ENCODE measurements at places on chromosomes 2 and 18. TPM values are rescaled to one million over a fixed set of nuclear protein-coding genes. Genes with fewer than 3 reads are reported as not detected.

FOXD4L1 gene
- total RNA-seq: 0.42 TPM

LOXHD1 gene
- total RNA-seq: not detected

GRCh38 chr2:196279541-196279940, 108.2 kb upstream of the STK17B start:
- H3K27me3 ChIP-seq: no peaks in the 10 kb centered on the region
- H3K4me1 ChIP-seq: peaks cover 25% of the 10 kb centered on the region
- H3K36me3 ChIP-seq: no peaks in the 10 kb centered on the region
- no peak for DNase-seq

HJURP gene
- total RNA-seq: 0.19 TPM

- no peak for DNase-seq
- H3K4me1 ChIP-seq: peaks cover 5% of the 10 kb centered on the region
- H3K27ac ChIP-seq: no peak overlapping the region
- peaks cover 23% of the 10 kb centered on the region for H3K27me3 ChIP-seq
Measured at GRCh38 chr2:219484343-219485200, 14.1 kb upstream of the GMPPA start.

DNA sequence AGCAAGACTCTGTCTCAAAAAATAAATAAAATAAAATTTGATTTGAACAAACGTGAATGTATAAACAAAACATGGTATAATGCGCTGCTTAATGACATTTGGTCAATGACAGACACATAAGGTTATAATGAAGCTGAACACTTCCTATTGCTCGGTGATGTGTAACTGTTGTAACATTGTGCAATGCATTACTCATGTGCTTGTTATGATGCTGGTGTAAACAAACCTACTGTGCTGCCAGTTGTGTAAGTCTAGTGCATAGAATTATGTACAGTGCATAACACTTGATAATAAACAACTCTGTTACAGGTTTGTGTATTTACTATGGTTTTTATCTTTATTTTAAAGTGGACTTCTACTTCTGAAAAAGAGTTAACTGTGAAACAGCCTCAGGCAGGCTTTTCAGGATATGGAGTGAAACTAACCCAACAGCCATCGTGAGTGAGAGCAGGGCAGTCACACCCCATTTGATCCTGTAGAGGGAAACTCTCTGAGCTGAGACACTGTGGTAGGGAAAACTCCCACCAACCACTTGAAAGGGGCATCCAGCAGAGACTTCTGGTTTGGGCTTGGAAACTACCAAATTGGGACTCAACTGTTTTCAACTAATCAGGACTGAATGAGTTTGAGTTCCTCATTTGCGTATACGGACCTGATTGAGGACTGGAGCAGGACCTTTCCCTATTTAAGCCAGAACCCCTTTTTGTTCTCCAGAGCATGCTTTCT, 8.7 kb upstream of the RPRD1A start:
- no peak overlapping the region for H3K27ac ChIP-seq
- H3K36me3 ChIP-seq: no peaks in the 10 kb centered on the region

- DNase-seq: no peak
- no peaks in the 10 kb centered on the region for H3K27me3 ChIP-seq
- H3K4me1 ChIP-seq: no peaks in the 10 kb centered on the region
- H3K27ac ChIP-seq: no peak overlapping the region
Measured at GRCh38 chr2:144310484-144310883, 209.4 kb downstream of the ZEB2 start.

GRCh38 chr2:220980966-220981675, 591.0 kb downstream of the EPHA4 start:
- H3K27ac ChIP-seq: no peak overlapping the region
- H3K4me3 ChIP-seq: no peak overlapping the region
- H3K36me3 ChIP-seq: no peaks in the 10 kb centered on the region
- no peaks in the 10 kb centered on the region for H3K4me1 ChIP-seq

GRCh38 chr2:55415300-55415699, 4.4 kb downstream of the CCDC88A start:
- no peaks in the 10 kb centered on the region for H3K27me3 ChIP-seq
- no peak for DNase-seq
- H3K36me3 ChIP-seq: no peaks in the 10 kb centered on the region
- H3K27ac ChIP-seq: no peak overlapping the region

GRCh38 chr18:32360682-32361345, 109.9 kb downstream of the GAREM1 start:
- no peak overlapping the region for H3K27ac ChIP-seq
- no peaks in the 10 kb centered on the region for H3K27me3 ChIP-seq
- no peaks in the 10 kb centered on the region for H3K4me1 ChIP-seq
- DNase-seq: no peak

DNA sequence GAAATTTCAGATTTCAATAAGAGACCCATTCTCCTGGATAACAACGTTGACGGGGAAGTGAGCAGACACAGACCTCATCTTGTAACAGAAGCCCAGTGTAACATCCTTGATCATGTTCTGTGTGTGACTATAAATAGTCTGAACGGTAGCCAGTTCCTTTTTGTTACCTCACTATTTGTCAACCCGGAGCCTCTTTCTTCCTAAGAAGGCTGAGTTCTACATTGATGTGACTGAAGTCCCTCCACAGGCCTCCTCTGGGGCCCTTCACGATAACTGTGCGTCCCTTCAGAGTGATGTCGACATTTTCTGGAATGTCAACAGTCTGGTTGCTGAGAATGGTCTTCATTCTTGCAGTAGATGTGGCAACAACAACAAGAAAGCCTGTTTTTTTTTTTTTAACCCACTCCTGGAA, 6.3 kb upstream of the PLEKHM3 start:
- no peak overlapping the region for H3K27ac ChIP-seq
- no peaks in the 10 kb centered on the region for H3K36me3 ChIP-seq

DNA sequence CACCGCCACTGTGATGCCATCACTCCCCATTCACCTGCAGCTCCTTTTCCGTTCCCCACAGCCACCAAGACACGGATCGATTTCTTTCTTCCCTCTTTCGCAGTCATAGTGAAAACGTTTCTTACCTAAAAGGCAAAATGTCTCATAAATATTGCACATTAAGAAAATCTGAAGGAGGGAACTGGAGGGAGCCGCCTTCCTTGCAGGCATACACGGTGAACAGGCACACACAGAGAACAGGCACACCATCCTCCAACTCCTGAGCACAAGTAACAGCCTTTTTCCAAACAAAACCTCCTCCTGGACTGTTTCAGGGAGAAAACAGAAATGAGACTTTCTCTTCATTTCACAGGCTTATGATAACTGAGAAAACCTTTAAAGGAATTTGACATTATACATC, 17.0 kb downstream of the MRPS5 start:
- DNase-seq: no peak
- no peaks in the 10 kb centered on the region for H3K4me1 ChIP-seq
- no peaks in the 10 kb centered on the region for H3K27me3 ChIP-seq
- H3K27ac ChIP-seq: no peak overlapping the region

SKOR2 gene
- not detected for total RNA-seq

DNA sequence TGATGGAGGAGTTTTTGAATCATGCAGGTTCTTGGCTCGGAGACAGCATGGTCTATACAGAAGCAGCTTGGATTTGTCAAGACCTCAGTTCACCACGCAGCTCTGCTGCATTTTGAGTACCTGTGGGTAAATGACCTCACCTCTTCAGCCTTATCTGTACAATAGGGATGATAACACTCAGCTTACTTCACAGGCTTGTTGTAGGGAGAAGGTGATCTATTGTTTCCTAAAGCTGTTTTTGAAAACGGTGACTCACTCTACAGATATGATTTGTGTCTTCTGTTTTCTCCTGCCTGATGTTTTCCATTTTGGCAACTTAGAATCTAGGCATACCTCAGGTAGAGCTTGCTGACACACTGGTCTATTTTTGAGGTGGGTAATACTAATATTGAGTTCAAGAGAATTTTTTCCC, 80.3 kb downstream of the FMNL2 start:
- no peak overlapping the region for H3K4me3 ChIP-seq
- no peaks in the 10 kb centered on the region for H3K36me3 ChIP-seq

GRCh38 chr2:43127208-43127940, 99.0 kb downstream of the ZFP36L2 start:
- DNase-seq: peak; percentile 89
- H3K36me3 ChIP-seq: no peaks in the 10 kb centered on the region
- H3K4me3 ChIP-seq: peak overlapping the region; percentile 32
- H3K4me1 ChIP-seq: peaks cover 52% of the 10 kb centered on the region
- H3K27ac ChIP-seq: peak overlapping the region; percentile 49

GRCh38 chr18:48021273-48021914, 90.9 kb upstream of the SMAD2 start:
- peaks cover 9% of the 10 kb centered on the region for H3K27me3 ChIP-seq
- no peaks in the 10 kb centered on the region for H3K4me1 ChIP-seq
- H3K27ac ChIP-seq: no peak overlapping the region
- H3K4me3 ChIP-seq: no peak overlapping the region
- no peak for DNase-seq

Measured in CD4-positive, alpha-beta memory T cell (primary cell).